ENCODE measurements at places on chromosomes 11 and 22. TPM values are rescaled to one million over a fixed set of nuclear protein-coding genes. Genes with fewer than 3 reads are reported as not detected.

GRCh38 chr11:96863520-96863919 lies 473.7 kb downstream of the JRKL start:
- no peak for DNase-seq

GRCh38 chr22:28909375-28909774 lies 26.0 kb downstream of the ZNRF3 start:
- DNase-seq, result no peak

GRCh38 chr11:27694992-27695391 lies 5.3 kb downstream of the BDNF start:
- DNase-seq, result no peak

DNA sequence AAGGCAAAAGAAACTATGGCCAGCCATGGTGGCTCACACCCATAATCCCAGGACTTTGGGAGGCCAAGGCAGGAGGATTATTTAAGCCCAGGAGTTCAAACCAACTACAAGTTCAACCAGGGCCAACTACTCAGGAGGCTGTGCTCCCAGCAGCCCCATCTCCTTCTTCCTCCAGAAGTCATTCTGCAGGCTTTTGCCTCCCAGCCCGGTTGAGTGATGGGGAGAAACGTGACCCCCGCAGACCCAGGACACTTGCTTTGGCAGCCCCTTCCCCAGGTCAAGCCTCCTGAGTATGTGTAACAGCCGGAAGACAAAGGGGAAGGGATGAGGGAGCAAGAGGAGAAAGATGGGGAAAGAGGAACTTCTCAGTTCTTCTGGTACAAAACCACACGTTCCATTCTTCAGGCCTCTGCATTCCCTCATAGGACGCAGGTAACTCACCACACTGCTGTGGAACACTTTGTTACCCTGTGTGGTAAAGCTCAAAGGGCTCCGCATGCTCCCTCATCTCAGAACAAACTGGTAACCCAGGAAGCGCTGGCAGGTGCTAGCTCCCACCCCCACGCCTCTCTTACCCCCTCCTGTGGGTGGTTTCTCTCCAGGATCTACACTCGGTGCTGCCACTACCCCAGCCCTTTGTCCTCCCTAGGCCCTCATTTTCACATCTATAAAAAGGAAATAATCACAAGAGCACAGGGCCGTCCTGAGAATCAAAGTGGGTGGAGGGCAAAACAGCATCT lies 4.0 kb downstream of the SULT4A1 start:
- no peak for DNase-seq

GRCh38 chr11:69974528-69974927 lies 103.6 kb upstream of the ANO1 start:
- DNase-seq, result no peak

DNA sequence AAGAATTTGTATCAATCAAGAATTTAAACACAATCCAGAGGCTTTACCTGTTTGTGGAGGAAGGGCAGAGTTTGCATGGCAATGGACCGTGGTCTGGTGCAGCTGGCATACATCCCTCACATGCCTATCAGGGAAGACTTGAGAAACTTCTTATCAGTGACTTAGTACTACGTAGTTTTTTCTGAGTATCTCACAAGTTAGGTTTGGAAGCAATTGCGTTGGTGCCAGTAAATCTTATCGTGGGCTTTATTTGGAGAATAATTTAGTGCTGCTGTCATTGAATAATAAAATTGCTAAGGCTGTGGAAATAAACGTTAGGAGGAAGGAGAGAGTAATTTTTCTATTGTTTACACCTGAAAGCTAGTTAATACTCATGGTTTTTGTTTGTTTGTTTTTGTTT lies 72.3 kb downstream of the PRMT3 start:
- DNase-seq, result no peak

- no peak for DNase-seq
Observed at GRCh38 chr11:65651589-65652510, 10.9 kb downstream of the RELA start.

DNA sequence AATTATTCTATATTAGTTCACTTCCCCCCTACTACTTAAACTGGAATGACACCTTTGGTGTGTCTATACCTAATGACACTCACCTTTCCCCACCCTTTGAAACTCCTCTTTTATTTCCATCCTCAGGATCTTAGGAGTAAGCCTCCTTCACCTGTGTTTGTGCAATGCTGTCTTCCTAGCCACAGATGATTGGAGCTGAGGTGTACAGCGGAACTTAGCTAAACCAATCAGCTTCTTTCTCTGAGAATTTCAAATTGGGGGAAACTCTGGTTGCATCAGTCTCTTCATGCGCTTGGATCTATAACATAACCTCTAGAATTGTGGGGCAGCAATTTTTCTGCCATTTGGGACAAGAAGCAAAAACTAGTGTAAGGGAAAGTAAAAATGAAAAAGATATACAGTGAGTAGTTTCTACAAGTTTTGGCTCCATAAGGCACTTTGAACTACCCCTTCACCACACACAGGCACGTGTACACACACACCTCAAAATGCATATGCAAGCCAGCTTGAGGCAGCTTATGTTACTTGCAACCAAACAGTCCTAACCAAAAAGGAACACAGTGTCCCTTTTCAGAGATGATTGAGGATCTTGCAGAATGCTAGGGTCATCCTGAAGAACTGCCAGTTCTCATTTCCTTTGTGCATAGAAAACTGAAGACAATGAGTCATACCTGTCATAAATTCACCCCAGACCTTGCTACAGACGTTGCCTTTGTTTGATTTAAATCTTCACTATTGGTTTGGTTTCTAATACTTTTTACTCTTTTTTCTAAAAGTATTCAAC lies 36.0 kb upstream of the LDLRAD3 start:
- no peak for DNase-seq

- DNase-seq, result no peak
Observed at GRCh38 chr11:117909611-117910382, 19.4 kb downstream of the TMPRSS13 start.

- DNase-seq, result no peak
Observed at GRCh38 chr11:40722179-40722795, 737.2 kb downstream of the LRRC4C start.

DNA sequence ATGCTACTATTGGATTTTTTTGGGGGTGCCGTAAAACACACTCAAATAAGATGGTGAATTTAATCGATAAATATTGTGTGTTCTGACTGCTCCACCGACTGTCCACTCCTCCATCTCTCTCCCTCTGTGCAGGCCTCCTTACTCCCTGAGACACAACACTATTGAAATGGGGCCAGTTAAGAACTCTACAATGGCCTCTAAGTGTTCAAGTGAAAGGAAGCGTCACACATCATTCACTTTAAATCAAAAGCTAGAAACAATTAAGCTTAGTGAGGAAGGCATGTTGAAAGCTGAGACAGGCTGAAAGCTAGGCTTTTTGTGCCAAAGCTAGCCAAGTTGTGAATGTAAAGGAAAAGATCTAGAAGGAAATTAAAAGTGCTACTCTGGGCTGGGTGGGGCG lies 156.7 kb downstream of the CTTN start:
- DNase-seq, result no peak

GRCh38 chr11:44780940-44781631 lies 54.3 kb downstream of the TSPAN18 start:
- DNase-seq, result peak; percentile 46

DNA sequence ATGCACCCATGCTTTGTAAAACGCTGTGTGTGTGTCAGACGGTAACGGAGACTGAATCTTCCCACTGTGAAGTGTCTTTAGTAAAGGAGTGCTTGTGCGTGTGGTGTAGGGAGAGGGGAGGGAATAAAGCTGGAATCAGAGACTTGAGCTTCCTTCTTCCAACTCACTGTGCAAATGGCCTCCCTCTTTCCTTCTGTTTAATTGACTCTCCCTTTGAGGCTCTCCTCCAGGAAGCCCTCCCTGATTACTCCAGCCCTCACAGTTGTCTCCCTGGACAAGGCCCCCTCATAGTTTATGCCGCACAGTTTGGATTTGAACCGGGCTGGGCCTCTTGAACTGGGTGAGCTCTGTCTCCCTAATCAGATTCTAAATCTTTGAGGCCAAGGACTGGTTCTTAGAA lies 23.0 kb upstream of the KCNJ11 start:
- DNase-seq, result no peak

- no peak for DNase-seq
Observed at GRCh38 chr11:59551659-59552521, 40.6 kb downstream of the OR4D9 start.

DNA sequence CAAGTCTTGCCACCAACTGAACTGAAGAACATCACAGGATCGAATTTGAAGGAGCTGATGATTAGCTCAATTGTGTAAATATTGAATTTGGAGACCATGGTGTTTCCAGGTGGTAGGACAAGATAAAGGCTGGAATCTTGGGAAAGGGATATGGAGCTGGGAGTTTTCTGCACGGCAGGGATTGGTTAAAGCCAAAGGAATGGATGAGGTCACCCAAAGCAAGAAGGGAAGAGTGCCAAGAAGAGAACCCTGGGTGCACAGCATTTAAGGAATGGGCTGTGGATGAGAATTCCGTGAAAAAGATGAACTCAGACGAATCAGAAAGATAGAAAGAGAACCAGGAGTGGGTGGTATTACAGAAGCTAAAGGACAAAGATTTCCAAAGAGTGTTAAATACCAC lies 29.4 kb upstream of the RRAS2 start:
- no peak for DNase-seq

- no peak for DNase-seq
Observed at GRCh38 chr22:39641660-39642310, 71.2 kb downstream of the CACNA1I start.

DNA sequence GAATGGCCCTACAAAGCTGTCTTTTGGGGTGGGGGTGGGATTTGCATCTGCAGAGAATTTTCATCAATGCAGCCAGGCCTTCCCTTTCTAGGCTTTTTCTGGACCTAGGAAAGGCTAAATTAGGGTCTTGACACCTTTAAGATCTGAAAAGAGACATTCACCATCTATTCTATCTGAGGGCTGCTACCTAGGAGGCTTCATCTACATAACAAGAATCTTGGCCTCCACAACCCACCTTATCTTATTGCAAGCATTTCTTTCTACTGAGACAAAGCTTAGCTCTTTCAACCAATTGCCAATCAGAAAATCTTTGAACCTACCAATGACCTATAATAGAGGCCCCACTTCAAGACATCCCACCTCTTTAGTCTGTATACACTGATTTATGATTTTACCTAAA lies 20.7 kb upstream of the INCENP start:
- no peak for DNase-seq

DNA sequence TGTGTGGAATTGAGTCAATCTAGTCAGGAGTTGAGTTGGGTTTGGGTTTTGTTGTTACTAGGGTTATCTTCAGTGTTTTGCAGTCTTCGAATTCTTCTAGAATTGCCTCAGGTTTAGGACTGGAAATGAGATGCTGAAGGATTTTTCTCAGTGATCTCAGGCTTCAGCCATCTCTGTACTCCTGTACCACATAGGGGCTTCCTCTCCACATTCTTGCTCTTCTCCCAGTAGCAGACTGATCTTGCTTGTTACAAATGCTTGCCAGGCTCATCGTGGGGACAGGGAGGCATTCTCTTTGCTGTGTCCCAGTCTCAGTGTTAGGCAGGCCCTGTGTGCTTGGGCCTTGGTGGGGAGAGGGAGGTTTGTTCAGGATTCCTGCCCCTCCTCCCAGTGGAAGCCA lies 96.1 kb downstream of the LRRC32 start:
- DNase-seq, result no peak

OSBP2 gene
- polyA plus RNA-seq, result 15.3 TPM

ADM2 gene
- polyA plus RNA-seq, result 0.21 TPM

HTATIP2 gene
- 4.2 TPM for polyA plus RNA-seq

LRRC32 gene
- polyA plus RNA-seq, result 40.9 TPM

EIF4G2 gene
- 768 TPM for polyA plus RNA-seq

TTC36 gene
- polyA plus RNA-seq, result 1.2 TPM

CCDC81 gene
- 4.9 TPM for polyA plus RNA-seq

KDM4E gene
- 0.15 TPM for polyA plus RNA-seq

Data from right lung (tissue), 10 donors.